ENCODE measurements at places on chromosomes 3 and 15.

GRCh38 chr3:17154941-17155340 is 270.2 kb downstream of the PLCL2 start:
- DNase-seq: no peak

DNA sequence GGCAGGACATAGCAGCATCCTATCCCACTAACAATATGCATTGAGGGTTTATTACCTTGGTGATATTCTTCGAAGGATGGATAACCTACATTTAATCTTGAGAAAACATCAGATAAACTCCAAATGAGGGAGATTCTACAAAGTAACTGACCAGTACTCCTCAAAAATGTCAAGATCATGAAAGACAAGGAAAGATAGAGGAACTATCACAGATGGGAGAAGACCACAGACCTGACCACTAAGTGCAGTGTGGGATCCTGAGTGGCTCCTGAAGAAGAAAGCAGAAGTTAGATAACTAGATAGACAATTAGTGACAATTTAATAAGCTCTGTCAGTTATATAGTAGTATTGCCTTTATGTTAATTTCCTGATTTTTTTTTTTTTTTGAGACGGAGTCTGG is 17.7 kb upstream of the CGNL1 start:
- no peak for DNase-seq

- no peak for DNase-seq
These were observed 529.2 kb downstream of the TUSC7 start for GRCh38 chr3:117238806-117239205.

GRCh38 chr15:38471974-38472373 is 18.0 kb downstream of the FAM98B start:
- DNase-seq: no peak

DNA sequence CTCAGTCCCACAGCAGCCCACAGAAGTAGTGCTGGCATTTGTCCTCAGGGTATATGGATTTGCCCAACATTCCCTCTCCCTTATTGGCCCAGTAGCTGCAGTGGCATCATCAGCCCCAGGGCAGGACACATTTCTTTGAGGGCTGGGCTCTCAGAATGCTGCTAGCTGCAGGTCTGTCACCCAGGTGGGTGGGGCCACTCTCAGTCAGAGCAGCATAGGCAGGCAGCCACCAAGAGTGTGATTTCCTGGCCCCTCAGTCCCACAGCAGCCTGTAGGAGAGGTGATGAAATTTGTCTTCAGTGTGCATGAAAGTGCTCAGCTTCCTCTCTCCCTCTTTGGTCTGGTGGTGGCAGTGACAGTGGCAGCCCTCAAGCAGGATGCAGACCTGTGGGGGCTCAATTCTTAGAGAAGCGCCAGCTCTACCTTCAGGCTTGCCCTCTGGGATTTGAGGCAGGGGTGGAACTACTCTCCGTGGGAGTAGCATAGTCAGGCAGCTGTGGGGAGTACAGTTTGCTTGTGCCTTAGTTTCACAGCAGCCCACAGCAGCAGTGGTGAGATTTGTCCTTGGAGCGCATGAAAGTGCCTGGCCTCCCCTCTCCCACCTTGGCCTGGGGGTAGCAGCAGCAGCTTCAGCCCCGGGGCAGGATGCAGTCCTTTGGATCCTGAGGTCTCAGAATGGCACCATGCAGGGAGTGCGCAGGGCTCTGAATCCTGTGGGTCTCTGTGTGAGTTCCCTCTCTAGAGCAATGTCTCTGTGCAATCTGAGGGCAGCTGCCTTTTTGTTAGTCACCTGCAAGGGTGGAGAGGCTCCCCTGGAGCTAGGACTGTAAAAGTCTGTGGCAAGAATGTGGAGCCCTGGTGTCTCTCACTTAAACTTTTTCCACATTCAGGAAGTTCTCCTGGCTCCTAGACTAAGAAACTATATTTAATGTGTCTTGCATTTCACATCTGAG is 1229.1 kb downstream of the ROBO2 start:
- no peak for DNase-seq

GRCh38 chr3:27285668-27286067 is 83.5 kb downstream of the NEK10 start:
- no peak for DNase-seq

DNA sequence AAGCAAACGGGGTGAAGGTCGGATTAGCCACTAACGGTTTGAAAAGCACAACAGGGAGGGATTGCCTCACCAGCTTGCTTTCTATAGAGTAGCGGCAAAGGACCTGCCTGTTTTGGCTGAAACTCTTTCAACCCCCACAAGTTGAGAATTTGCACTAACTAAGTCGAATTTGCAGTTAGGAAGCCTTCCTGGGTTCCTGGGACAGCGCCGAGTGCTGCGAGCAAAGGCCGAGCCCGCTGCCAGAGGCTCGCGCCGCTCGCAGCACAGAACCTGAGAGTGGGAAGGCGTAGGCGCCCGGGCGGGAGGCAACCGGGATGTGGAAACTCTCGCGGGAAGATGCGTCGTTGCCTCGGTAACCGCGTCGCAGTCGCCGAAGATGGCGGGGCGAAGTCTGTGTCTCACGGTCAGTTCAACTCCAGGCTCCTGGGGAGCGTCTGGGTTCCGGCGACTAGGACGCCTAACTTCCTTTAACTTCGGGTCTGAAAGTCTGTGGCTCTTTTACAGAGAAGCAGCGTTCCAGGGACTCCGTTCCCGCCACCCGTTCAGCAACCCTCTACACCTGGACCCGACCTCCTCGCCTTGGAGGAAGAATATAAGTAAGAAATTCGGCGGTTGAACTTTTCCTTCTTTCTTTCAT is at the start of gene TEX9:
TSS of gene TEX9 (plus strand) at position 352 of the 637 bp plus-strand sequence. CDS start at position 377, 25 bp downstream.
- DNase-seq: peak; percentile 71
